ENCODE measurements at places on chromosomes 5 and 9. TPM values are rescaled to one million over a fixed set of nuclear protein-coding genes. Genes with fewer than 3 reads are reported as not detected.

PRSS3 gene
- 0.26 TPM for total RNA-seq

SLC25A46 gene
- 95.5 TPM for total RNA-seq

HMMR gene
- 1.3 TPM for total RNA-seq

FOCAD gene
- total RNA-seq, result 145 TPM

FAM153A gene
- total RNA-seq, result not detected

DNA sequence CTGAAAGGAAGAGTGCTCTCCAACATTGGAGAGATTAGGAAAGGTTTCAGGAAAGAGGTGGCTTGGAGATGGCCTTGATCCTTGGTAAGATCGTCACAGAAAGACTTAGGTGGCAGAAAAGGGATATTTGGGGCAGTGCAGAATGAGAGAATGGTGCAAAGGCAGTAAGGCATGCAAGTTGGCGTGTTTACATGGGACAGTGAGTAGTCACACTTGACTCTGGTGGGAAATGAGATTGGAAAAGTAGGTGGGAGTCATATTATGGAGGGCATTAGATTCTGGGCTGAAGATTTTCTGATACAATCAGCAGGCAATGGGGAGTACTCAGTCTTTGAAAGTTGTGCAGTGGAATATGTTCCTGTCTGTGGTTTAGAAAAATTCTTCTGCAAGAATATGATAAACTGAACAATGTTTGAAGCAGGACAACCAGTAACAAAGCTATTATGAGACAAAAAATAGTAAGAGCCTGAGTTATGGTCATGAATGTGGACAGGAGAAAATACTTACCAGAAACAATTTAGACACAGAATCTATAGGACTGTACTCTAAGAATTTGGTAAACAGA lies 76.2 kb upstream of the ANKRD55 start:
- no peaks in the 10 kb centered on the region for H3K36me3 ChIP-seq
- H3K4me1 ChIP-seq, result no peaks in the 10 kb centered on the region
- no peak overlapping the region for H3K4me3 ChIP-seq
- no peak overlapping the region for H3K27ac ChIP-seq
- peak; percentile 63 for DNase-seq

GRCh38 chr9:137460363-137461315 lies 1.5 kb upstream of the NSMF start:
- H3K27ac ChIP-seq, result no peak overlapping the region
- no peaks in the 10 kb centered on the region for H3K27me3 ChIP-seq
- DNase-seq, result no peak
- peaks cover 3% of the 10 kb centered on the region for H3K4me1 ChIP-seq

DNA sequence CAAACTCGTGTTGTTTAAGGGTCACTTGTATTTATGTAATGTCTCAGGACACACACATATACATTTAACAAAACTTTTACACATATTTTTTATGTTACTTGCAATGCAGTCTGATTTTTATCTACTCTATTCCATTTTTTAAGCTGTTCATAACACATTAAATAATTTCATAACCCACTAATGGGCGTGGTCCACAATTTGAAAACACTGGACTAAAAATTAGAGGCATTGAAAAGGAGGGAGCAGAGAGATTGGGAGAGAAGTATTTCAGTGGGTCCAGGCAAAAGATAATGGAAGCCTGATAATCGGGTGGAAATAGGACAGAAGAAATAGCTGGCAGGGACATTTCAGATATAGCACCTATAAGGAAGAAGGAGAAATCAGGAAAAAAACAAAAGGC lies 597.3 kb upstream of the CLINT1 start:
- H3K4me1 ChIP-seq, result peaks cover 2% of the 10 kb centered on the region
- H3K27ac ChIP-seq, result no peak overlapping the region
- DNase-seq, result no peak
- H3K4me3 ChIP-seq, result no peak overlapping the region
- H3K36me3 ChIP-seq, result no peaks in the 10 kb centered on the region

DNA sequence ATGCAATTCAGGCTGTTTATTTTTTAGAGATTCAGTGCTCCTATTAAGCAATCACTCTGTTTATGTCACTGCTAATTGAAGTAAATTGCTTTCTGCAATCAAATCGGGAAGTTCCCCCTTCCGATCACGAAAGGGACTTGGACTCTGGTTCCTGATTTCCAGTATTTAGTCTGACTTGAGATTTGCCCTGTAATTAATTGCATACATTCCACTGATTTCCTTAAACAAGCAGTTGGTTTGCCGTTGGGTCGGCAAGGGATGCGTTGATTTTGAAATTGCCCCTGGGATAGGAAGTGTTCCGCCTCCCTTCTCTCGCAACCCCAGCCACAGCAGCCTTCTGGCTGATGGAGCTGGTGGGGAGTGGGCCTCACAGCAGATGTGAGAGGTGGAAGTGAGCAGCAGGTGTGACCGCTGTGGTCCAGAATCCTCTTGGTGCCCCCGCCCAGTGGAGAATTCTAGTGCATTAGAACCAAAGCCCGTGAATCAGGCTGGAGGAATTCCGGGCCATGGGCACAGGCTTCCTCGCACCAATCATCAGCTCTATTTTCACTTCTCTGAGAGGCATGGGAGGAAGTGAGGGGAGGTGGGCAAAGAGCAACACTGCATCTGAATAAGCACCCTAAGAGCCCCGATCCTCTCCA lies 102.5 kb downstream of the SPRY4 start:
- H3K4me3 ChIP-seq, result no peak overlapping the region
- DNase-seq, result no peak
- H3K27me3 ChIP-seq, result no peaks in the 10 kb centered on the region
- no peaks in the 10 kb centered on the region for H3K4me1 ChIP-seq
- H3K27ac ChIP-seq, result no peak overlapping the region
- H3K36me3 ChIP-seq, result no peaks in the 10 kb centered on the region

DNA sequence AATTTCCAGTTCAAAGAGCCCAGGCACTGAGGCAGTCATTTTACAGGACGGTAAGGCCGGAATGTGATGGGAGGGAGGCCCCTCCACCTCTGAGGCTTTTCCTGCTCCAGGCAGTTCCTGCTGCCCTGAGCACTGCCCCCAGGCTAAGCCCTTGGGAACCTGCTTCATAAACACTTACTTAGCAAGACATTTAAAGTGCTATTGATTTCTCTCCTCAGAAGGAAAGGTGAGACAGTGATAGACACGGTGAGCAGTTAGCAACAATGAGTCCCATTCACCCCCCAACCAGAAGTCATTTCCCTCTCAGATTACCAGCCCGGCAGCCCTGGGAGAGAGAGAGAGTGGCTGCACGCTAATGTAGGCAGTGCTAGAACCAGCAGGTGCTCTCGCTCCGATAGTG lies 462.5 kb downstream of the SPOCK1 start:
- H3K36me3 ChIP-seq, result no peaks in the 10 kb centered on the region
- no peak for DNase-seq
- H3K4me3 ChIP-seq, result no peak overlapping the region
- H3K27me3 ChIP-seq, result no peaks in the 10 kb centered on the region
- no peaks in the 10 kb centered on the region for H3K4me1 ChIP-seq

DNA sequence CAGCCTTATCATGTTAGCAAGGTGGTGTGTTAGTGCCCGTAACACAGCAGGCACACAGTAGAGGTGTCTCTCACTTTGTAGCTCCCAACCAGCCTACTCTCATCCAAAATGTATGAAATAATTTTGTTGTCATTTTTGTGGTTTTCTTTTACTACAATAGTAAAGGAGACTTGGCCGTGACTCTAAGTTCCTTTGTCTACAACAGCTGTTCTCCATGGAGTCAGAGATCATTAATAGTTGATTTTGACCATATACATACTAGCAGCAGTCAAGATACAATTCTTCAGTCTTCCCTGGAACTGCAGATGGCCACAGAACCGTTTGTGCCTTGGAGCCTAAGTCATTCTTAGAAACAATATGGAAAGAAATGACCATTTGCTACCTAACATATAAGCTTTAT lies 567.1 kb downstream of the TLR4 start:
- no peak overlapping the region for H3K27ac ChIP-seq
- H3K4me3 ChIP-seq, result no peak overlapping the region
- no peak for DNase-seq
- H3K4me1 ChIP-seq, result no peaks in the 10 kb centered on the region

GRCh38 chr5:137635521-137635921 lies 100.4 kb downstream of the KLHL3 start:
- H3K36me3 ChIP-seq, result no peaks in the 10 kb centered on the region
- H3K27me3 ChIP-seq, result no peaks in the 10 kb centered on the region
- no peak overlapping the region for H3K4me3 ChIP-seq

DNA sequence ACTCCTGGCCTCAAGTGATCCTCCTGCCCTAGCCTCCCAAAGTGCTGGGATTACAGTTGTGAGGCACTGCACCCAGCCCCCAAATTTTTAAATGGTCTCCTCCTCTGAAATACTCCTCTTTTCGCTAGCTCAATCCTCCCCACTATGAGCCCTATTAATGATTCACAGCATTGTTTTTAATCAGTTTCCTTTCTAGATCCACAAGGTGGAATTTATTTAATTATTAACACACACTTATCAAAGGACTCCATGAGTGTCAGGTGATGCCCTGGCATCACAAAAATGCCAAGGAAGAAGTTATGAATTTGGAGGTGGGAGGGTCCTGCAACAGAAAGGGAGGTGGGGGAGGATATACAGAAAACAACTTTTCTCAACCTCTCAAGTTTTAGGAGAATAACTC lies 806.5 kb downstream of the PRELID2 start:
- H3K27me3 ChIP-seq, result no peaks in the 10 kb centered on the region
- no peak overlapping the region for H3K4me3 ChIP-seq
- no peak overlapping the region for H3K27ac ChIP-seq
- no peak for DNase-seq
- H3K4me1 ChIP-seq, result no peaks in the 10 kb centered on the region

GRCh38 chr5:39863926-39864552 lies 439.3 kb upstream of the DAB2 start:
- no peaks in the 10 kb centered on the region for H3K4me1 ChIP-seq
- no peaks in the 10 kb centered on the region for H3K36me3 ChIP-seq
- H3K4me3 ChIP-seq, result no peak overlapping the region
- no peak overlapping the region for H3K27ac ChIP-seq

- DNase-seq, result no peak
- no peak overlapping the region for H3K27ac ChIP-seq
- H3K4me3 ChIP-seq, result no peak overlapping the region
- H3K27me3 ChIP-seq, result no peaks in the 10 kb centered on the region
These were observed 75.4 kb upstream of the TNFAIP8 start for GRCh38 chr5:119280380-119280779.

DNA sequence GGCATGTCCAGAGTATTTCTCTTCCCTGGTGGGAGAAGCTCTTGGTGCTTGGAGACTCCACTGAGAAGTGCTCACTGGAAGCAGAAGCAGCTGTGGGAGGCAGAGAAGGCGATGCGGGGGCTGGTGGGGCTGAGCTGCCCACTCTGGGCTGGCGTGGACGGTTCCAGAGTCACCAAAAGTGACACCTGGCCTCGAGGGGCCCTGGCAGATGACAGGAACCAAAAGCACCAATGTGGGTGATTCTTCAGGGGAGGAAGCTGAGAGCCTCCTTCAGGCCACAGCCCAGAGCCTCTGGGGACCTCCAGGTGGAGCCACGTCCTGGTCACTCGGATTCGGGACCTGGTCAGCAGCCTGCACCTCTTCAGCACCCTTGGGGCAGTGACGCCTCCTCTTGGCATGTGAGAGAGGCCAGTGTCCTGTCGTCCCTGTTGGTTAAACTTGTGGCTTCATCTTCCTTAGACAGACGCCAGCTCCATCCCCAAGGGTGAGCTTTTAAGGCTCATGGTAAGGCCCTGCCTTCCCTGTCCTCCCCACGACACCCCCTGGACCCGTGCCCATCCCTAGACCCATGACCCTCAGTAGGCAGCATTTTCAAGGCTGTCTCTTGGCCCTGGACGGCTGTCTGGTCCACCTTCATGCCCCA lies 78.7 kb upstream of the IRX4 start:
- H3K4me1 ChIP-seq, result no peaks in the 10 kb centered on the region
- H3K27me3 ChIP-seq, result no peaks in the 10 kb centered on the region
- no peak overlapping the region for H3K27ac ChIP-seq
- no peak for DNase-seq

GRCh38 chr9:126756876-126757415 lies 47.9 kb upstream of the ZBTB43 start:
- no peaks in the 10 kb centered on the region for H3K4me1 ChIP-seq
- no peaks in the 10 kb centered on the region for H3K36me3 ChIP-seq
- no peaks in the 10 kb centered on the region for H3K27me3 ChIP-seq
- no peak for DNase-seq
- H3K4me3 ChIP-seq, result no peak overlapping the region

- H3K36me3 ChIP-seq, result no peaks in the 10 kb centered on the region
- no peak overlapping the region for H3K4me3 ChIP-seq
- H3K4me1 ChIP-seq, result no peaks in the 10 kb centered on the region
- no peak for DNase-seq
These were observed 5.3 kb upstream of the ZNF354C start for GRCh38 chr5:179054876-179055275.

DNA sequence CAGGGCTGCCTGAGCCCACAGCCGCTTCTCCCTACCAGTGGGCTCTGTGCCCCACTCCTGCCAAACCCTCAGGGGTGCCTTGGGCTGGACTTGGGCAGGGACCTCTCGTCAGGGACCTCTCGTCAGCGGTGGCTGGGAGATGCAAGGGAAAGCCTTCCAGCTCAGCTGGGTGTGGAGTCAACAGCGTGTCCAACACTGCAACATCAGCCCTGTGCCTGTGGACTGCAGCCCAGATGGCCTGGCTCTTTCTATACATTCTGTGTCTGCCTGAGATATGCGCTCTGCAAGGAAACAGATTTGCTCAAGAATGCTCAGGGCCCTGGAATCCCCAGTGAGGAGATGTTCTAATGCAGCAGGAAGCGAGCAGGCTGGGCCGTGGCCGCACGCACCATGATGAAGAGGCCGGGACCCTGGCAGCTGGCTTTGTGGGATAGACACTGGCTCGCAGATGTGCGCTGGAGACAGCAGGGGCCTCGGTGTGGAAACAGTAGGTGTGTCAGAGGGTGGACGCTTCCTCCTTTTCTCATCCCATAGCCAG lies 85.0 kb upstream of the COL5A1 start:
- peaks cover 24% of the 10 kb centered on the region for H3K4me1 ChIP-seq
- no peak overlapping the region for H3K27ac ChIP-seq
- DNase-seq, result no peak
- no peak overlapping the region for H3K4me3 ChIP-seq
- peaks cover 8% of the 10 kb centered on the region for H3K27me3 ChIP-seq
- no peaks in the 10 kb centered on the region for H3K36me3 ChIP-seq

GRCh38 chr5:16579142-16579847 lies 37.5 kb downstream of the RETREG1 start:
- H3K4me3 ChIP-seq, result no peak overlapping the region
- H3K27ac ChIP-seq, result no peak overlapping the region
- no peaks in the 10 kb centered on the region for H3K4me1 ChIP-seq
- H3K36me3 ChIP-seq, result no peaks in the 10 kb centered on the region
- DNase-seq, result no peak
- no peaks in the 10 kb centered on the region for H3K27me3 ChIP-seq

GRCh38 chr5:112684121-112684520 lies 53.6 kb upstream of the APC start:
- H3K27me3 ChIP-seq, result no peaks in the 10 kb centered on the region
- H3K27ac ChIP-seq, result peak overlapping the region; percentile 40
- no peak for DNase-seq
- H3K36me3 ChIP-seq, result no peaks in the 10 kb centered on the region

DNA sequence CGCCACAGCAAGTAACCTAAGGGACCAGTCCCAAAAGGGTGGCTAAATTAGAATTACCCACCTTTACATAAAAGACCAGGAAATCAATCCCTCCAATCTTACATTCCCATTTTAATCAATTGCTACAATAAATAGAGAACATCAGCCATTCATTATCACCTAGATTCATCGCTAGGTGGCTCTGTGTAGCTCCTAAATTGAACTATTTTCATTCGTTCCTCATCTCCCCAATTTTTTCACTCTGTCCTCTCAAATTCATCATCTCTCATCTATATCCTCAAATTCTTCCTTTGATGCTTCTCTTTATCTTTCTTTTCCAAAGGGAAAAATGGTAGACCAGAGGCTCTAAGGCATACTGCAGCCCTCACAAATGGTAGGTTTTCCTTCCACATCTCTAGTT lies 108.2 kb upstream of the TNC start:
- H3K27ac ChIP-seq, result no peak overlapping the region
- H3K27me3 ChIP-seq, result no peaks in the 10 kb centered on the region
- DNase-seq, result no peak
- H3K4me3 ChIP-seq, result no peak overlapping the region
- no peaks in the 10 kb centered on the region for H3K36me3 ChIP-seq
- no peaks in the 10 kb centered on the region for H3K4me1 ChIP-seq

All from fibroblast of lung (primary cell).